AML-193 (cell line): ENCODE measurements at places on chromosomes 4 and X.

- DNase-seq, result no peak
Measured at GRCh38 chr4:154466336-154466735, 25.3 kb downstream of the DCHS2 start.

DNA sequence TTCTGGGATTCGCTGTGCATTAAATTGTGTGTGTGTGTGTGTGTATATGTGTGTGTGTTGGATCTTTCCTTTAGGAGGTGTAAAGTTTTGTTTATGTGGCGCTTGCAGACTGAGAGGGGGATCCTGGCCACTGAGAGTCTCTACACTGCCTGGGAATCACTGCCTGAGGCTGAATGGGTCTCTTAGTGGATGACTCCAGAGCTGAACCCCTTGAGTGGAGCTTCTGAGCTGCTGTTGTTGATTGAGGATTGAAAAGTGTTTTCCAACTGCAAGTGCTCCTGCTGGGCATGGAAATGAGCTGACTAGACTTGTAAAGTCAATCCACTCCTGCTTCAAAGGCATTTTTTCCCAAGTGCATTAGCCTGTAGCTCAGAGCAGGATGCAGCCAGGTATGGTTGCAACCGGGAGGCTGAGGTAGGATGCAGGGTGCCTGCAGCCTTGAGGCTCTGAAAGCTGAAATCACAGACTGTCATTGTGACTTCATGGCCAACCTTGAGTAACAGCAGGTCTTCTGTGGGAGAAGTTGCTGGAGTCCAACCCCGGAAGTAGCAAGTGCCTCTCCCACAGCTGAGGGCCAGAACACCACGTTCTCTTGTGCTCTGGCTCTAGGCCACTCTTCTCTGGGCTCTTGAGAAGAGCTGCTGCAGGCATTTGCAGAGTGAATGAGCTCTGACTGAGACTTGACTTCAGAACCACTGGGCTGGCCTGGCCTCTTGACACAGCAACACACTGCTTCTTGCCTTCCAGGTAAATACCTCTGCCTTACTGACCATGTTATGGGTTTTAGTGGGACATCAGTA lies at the start of gene TBX22:
Gene TBX22 (plus strand): TSS at position 613 of the 800 bp plus-strand sequence. CDS start 7,517 bp downstream, outside the sequence.
- DNase-seq, result no peak

DNA sequence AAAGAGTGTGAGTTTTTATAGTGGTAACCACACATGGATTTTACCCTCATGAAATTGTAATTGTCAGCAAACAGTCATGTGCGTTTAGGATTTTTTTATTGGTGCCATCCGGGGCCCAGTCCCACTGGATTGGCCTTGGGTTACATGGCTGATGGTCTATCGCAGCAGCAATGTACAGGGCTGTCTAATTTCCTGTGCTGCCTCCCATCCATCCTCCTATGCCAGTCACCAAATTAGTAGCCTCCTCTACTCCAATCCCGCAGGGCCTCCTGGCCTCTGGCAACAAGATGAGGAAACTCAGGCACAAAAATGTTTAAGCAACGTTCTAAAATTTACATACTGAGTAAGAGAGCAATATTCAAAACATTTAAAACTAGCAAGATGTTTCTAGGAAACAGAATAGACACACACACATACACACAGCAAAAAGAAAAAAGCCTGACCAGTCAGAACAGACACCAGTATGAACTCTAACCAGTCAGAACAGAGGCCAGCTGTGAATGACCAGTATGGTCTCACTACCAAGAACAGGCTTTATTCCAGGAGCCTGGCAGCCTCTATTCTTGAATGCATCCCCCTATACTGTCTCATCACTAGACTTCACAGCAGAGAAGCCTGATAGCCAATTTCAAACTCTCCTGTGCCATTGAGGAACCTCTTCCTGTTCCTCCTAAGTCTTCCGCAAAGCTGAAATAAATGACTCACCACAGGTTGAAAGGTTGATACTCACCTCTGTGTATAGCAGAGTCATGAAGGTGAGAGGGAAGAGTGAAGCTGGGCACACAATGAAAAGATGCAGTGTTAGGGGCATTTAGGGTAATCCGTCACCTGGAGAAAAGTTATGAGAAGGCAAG lies 42.6 kb downstream of the CHRNA9 start:
- DNase-seq, result no peak

GRCh38 chrX:38382663-38383062 lies 30.3 kb downstream of the OTC start:
- DNase-seq, result no peak

DNA sequence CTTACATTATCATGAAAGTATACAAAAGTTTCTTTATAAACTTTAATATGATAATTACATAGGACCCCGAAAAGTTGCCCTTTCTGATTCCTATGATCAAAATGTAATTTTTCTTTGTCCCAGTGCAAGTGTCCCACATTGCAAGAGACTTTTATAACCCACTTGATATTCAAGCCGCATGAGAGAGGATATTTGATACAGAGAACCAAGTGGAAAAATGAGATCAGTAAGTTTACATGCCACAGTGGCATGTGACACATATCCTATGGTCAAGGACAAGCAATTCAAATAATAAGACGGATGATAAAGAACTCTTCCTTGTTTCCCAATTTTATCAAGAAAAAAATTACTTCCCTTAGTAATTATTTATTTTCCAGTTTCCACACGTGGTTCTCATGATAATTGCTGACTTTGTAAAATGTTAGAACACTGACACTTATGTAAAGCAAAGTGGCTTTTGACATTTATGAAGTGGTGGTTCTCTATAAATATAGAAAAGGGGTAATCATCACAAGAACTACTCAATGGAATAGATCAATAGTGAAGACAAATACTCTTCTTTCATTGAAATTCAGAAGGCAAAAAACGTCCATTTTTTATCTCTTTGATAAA lies 273.7 kb upstream of the NOCT start:
- DNase-seq, result no peak

GRCh38 chrX:100995469-100995868 lies 26.0 kb downstream of the ARL13A start:
- no peak for DNase-seq

DNA sequence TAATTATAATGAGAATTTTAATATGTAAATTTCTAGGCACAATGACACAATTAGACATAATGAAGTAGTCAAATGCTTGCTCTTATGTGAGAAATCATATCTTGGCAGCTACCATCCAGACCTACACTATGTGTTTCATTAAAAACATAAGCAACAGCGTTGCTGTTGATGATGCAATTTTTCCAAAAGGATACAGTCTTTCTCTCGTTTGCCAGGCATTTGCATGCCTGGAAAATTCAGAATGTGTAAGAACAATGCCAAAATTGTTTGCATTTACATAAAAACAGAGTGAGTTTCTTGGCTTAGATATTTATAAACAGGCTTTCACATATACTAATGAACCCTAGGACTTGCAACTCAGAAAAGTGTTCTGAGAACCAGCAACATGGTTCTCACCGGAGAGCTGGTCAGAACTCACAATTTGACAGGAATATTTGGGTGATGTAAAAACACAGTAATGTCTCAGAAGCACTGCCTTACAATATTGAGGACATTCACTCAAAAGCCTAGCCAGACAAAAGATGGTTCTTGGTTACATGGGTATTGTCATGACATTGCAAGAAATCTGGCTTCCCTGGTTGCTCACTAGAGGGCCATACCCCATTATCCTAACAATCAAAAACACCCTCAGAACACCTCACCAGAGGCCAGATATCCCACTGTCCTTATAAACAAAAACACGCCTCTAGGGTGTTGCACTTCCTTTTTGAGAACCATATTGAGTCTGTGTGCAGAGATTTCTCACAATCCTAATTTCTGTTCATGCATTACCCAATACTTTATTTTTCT lies 1029.0 kb upstream of the AGA start:
- DNase-seq, result no peak

GRCh38 chrX:154487518-154488290 lies 1.3 kb upstream of the UBL4A start:
- no peak for DNase-seq

DNA sequence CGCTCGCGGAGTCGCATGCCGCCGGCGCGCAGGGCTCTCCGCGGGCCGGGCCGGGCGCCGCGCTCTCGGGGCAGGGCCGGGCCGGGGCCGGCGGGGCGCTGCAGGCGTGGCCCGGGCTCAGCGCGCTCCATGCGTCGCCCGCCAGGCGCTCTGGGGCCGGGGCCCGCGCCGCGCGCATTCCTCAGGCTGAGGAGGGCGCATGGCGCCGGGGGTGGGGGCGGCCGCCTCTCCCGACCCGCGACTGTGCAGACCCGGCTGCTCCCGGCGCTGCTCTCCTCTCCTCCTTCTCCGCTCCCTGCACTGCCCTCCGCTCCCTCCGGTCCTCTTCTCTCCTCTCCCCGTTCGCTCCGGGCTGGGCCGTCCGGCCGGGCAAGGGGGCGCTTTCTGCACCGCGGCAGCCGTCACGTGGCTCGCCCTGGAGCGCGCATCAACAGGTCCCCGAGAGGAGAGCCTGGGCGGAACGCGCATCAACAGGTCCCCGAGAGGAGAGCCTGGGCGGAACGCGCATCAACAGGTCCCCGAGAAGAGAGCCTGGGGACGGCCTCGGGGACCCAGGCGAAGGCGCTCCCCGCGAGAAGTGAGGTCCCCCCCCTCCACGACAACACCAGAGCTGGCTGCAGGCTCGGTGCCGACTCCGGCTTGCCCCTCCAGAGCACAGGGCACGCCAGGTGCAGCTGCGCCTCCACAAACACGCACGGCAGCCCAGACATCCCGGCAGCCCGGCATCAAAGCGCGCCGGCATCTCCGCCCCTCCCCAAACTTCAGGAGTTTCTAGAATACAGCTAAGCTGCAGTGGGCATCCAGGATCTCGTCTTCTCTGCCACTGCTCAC lies 12.9 kb downstream of the PPP2R3B start:
- no peak for DNase-seq

DNA sequence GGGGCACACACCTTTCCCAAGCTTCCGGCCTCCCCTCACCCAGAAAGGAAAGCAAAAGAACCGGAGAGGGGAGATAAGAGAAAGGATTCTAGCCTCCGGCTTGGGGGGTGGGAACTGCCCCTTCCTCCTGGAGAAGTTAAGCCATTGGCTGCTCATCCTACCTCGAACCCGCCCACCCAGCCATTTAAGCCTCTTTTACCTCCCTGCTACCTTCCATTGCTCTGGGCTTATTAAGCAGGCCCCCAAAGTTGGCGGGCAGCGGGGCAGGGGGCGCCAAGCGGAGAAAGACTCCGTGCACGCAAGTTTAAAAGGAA lies 2.3 kb downstream of the MAML3 start:
- DNase-seq, result peak; percentile 83

GRCh38 chr4:2850966-2851798 lies 7.5 kb downstream of the ADD1 start:
- DNase-seq, result no peak

GRCh38 chr4:162853788-162854187 lies 312.9 kb downstream of the NAF1 start:
- no peak for DNase-seq

DNA sequence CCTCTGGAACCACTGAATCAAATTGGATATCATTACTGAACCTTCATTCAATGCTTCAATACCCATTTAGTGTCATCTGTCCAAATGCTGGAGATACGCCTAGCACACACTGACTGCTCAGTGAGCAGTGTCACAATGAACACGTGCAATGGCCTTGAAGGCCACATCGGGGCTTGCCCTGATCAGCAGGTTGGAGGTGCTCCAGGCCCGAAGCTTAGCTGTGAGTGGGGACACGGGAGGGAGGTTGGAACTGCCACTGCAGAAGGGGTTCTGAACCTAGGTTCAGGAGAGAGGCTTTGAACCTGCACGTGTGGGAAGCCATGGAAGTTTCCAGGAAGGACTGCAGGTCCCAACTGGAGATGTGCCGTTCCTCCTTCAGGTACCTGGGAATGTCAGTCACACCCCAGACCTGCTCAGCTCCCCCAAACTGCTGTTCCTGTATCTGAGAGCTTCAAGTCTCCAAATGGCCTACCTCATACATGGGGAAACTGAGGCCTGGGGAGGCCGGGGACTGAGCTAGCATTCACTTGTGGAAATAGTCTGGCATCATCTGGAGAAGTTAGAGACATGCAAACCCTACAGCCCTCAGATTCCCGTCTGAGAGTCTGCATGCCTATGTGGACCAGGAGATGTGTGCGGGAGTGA lies 1.9 kb upstream of the WAS start:
- no peak for DNase-seq

DNA sequence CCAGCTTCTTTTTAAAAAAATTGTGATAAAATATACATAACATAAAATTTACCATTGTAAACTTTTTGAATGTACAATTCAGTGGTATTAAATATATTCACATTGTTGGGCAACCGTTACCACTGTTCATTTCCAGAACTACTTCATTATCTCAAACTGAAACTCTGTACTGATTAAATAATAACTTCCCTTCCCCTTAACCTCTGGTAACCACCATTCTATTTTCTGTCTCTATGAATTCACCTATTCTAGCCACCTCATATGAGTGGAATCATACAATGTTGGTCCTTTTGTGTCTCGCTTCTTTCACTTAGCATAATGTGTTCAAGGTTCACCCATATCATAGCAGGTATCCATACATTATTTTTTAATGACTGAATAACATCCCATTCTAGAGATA lies 8.3 kb downstream of the GPR50 start:
- no peak for DNase-seq

GRCh38 chrX:148620023-148620422 lies 119.6 kb downstream of the AFF2 start:
- no peak for DNase-seq
